ENCODE measurements at places on chromosomes 6 and 20.

GRCh38 chr6:35184580-35185301 lies 29.0 kb upstream of the SCUBE3 start:
- no peak for DNase-seq

- no peak for DNase-seq
Measured at GRCh38 chr6:40323881-40324634, 263.1 kb downstream of the LRFN2 start.

- DNase-seq = no peak
Measured at GRCh38 chr20:47209982-47210381, 146.5 kb downstream of the ZMYND8 start.

DNA sequence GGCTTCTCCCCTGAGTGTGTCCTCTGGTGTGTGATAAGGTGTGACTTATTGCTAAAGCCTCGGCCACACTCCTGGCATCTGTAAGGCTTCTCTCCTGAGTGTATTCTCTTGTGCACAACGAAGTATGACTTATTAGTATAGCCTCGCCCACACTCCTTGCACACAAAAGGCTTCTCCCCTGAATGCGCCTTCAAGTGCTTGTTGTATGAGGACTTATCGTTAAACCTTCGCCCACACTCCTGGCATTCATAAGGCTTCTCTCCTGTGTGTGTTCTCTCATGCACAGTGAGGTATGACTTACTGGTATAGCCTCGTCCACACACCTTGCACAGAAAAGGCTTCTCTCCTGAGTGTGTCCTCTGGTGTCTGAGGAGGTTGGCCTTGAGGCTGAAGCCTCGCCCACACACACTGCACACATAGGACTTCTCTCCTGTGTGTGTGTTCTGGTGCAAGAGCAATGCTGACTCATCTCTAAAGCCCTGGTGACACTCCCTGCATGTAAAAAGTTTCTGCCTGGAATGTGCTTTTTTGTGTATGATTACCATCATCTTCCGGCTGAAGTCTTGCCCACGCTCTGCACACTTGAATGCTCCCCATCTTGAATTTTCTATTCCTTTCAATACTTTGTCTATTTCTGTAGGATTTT lies 20.4 kb downstream of the ZNF337 start:
- DNase-seq = no peak

DNA sequence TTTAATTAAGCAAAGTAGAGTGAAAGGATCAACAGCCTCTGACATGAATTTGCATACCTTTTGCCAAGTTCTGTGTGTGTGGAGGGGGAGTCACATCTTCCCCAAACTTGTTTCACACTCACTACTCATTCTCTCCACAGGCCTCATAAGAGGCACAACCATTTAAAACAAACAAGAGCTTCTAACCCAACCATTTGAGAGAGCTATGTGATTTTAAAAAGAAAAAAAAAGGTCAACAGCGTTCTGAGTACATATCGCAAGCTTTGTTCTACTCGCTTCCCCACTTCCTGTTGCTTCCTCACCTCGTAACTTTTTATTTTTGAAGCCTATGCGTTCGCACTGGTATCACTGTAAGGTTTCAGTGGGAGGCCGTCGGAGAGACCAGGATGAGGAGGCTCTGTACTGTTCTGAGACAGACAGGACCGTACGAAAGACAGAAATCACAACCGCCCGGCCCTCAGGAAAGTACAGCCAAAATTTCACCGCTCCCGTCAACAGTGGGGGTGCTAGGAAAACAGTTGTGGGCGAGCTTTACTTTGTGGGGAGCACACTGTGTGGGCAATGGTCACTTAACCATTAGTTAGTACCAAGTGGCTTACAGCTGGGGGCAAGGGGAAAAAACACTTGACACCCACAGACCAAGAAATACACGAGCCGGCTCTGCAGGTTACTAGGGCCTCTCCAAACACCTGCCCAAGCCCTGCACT lies 61.3 kb downstream of the TRERF1 start:
- DNase-seq = peak; percentile 75

DNA sequence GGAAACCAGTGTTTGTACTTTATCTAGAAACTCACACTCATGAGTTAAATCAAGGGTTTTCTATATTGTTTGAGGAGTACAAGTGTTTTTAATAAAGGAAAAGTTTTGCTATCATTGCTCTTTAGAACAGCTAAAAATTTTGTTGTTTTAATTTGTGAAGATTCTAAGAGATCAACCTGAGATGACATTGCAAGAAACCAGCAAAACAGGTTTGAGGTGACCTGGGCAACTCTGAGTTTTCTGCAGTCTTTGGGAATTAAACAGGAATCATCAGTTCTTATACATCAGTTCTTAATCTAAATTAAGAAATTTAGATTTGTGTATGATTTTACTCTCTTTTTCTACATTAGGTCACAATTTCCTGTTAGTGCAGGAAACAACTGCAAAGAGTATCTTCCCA lies 114.5 kb downstream of the JAG1 start:
- DNase-seq = no peak

DNA sequence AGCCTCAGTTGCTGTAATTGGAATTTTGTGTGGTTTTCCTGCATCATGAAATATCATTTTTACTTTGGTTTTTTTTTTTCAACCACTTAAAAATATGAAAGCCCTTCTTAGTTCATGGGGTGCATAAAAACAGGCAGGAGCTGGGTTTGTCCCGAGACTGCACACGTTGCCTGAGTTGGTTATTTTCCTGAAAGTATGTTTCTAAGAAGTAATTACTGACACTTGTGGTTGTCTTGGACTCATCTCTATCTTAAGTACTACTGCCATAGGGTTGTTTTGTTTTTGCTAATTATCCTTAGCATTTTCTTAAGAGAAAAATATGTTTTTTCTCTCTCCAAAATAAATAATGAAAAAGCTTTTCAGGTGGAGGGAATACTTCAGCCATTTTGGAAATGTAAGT lies 40.1 kb downstream of the FAM120B start:
- no peak for DNase-seq

GRCh38 chr20:62578294-62578897 lies 63.9 kb upstream of the SLCO4A1 start:
- DNase-seq = no peak

GRCh38 chr6:113690281-113691259 lies 166.6 kb upstream of the MARCKS start:
- DNase-seq = no peak

GRCh38 chr6:117776441-117776840 lies 101.2 kb downstream of the NUS1 start:
- no peak for DNase-seq

- no peak for DNase-seq
Measured at GRCh38 chr6:36180126-36180525, 16.4 kb upstream of the BRPF3 start.

GRCh38 chr6:107600936-107601335 lies 111.0 kb downstream of the SOBP start:
- no peak for DNase-seq

- no peak for DNase-seq
Measured at GRCh38 chr6:40754461-40755045, 167.4 kb upstream of the LRFN2 start.

GRCh38 chr20:12775041-12775440 lies 233.7 kb upstream of the SPTLC3 start:
- DNase-seq = no peak
